ENCODE measurements at places on chromosomes 2 and 18.

DNA sequence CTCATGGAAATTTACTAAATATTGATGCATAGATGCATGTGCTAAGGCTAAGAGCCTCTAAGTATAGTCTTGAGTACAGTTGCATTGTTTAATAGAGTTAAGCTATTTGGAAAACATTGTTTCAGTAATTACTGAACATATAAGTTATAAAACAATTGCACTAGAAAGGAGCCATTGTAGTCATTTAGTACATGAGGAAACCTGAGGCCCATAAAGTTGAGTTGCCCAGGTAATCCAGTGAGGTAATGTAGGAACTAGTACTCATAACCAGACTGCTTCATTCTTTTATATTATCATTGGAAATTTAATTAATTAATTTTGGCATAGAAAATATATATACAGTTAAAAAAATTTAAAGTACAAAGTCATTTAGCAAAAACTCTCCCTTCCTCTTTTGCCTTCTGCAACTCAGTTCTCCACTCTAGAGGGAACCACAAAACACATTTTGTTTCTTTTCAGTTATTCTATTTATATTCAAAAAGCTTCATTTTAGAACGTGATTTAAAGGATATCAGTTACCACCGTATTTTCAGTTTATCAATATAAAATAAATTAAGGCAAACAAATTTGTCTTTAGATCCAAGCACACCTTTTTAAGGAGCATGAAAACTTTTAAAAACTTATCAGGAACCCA lies 27.8 kb upstream of the TBR1 start:
- DNase-seq = no peak

- DNase-seq = no peak
Measured at GRCh38 chr2:236395067-236395466, 130.9 kb upstream of the ASB18 start.

DNA sequence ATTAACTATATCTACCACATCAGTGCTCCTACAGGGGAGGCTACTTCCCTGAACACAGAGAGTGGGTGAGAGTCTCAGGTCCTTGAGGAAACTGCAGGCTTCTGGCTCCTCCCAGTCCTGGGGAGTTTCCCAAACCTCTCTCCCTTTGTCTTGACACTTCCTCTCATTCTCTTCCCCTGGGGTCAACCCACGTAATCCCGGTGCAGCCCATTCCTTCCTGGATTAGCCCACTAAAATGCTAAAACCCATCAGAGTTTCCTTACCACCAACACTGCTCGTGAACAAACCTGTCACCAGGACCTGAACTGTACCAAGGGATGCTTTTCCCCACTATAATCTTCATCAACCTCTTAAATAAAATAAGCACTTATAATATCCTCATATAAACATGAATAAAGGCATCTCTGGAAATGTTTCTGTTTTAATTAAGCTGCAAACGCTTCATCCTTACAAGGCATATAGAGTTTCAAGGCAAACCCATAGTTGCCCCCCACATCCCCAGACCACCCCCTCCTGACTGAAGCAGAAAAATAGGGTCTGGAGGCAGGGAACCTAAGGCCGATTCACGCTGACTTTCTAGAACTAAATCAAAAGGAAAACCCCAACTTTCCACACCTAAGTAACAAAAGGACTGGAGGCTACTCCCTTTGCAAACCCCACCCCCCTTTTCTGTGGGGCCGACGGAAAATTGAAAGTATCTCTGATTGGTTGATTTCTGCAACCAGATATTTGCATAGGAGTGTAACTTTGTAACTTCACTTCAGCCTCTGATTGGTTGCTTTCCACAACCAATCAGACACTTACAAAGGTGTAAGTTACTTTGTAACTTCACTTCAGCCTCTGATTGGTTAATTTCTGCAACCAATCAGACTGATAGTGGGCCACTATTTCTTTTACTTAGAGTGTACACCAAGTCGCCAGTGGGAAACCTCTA lies 19.0 kb downstream of the TMSB10 start:
- DNase-seq = no peak

GRCh38 chr2:8049851-8050571 lies 631.8 kb upstream of the ID2 start:
- DNase-seq = no peak

- DNase-seq = no peak
Measured at GRCh38 chr2:241257419-241258032, 57.9 kb downstream of the HDLBP start.
